ENCODE measurements at places on chromosomes 3 and 15.

GRCh38 chr3:32646761-32647160 lies 38.2 kb upstream of the CNOT10 start:
- DNase-seq, result no peak

DNA sequence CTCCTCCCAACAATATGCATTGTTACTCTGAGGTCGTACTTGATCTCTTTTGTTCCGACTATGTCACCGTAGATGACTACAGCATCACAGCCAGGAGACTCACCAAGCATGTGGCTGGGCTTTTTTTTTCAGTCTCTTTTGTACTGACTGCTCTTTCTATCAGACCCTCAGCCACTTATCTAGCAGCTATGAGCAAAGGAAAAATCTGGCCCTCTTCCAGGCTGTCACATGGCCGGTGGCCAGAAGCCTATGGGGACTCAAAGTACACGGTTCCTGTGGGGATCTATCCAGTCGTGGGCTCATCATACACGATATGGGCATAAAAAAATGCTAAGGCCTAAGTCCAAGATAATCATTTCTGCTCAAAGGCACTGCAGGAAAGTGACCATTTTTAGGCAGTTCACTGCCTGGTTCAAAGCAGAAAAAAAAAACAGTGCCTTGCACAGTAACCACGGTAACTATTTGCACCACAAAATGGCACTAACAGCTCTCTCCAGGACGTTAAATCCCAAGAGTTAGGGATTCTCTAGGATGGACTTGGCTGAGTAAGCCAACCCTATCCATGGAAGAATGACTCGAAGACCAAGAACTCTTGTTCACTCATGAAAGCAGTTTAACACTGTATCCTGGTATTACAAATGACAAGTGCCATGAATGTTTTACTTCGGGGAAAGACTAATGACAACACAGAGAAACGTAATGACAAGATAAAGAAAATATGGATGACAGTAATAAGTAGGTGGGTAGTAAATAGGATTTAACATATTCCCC lies 50.3 kb downstream of the SHQ1 start:
- peak; percentile 71 for DNase-seq

GRCh38 chr3:190101320-190102011 lies 19.2 kb downstream of the P3H2 start:
- DNase-seq, result no peak

DNA sequence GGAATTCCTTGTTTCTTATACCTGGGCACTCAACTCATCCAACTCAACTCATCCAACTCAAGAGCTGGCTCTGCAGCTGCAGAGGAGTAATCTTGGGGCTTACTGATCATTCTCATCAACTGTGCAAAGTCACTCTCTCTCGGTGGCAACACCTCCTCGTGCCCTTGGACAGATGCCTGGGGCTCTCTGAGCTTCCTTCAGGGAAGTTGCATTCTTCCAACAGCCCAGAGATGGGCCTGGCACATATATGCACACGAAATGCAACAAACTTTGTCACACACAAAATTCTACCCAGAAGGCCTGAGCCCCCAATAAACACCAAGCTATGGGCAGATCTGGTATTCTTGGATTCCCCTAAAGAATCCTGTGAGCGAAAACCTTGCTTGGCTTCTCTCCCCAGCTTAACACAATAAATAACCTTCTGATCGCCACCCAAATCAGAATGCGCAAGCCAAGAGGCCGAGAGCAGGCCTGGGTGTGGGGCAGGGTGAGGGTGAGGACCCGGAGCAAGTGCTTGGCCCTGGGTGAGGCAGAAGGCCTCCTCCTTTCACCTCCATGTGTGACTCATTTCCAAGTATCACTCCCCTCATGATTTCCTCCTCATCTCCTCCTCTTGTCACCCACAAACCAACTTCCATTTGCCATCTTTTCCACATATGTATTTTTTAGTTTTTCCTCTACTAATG lies 15.4 kb downstream of the TGM5 start:
- no peak for DNase-seq

- no peak for DNase-seq
Measured at GRCh38 chr3:177060492-177060891, 136.8 kb downstream of the TBL1XR1 start.

DNA sequence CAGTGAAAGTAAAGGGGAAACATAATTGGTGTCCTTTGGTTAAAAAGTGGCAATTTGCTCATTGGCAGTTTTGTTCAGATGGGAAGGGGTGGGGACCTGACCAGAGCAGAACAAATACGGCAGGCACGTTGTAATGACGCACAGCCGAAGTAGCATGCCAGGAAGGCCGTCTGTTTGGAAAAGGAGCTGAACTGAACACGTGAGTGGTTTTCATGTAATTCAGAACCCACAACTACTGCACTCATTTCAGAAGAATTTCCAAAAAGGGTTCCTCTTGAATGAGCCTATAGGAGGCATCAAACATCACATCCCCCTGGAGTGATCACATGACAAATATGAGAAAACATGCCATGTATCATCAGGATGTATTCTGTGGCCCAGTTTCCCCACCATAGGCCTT lies 42.9 kb upstream of the LMCD1 start:
- DNase-seq, result no peak

DNA sequence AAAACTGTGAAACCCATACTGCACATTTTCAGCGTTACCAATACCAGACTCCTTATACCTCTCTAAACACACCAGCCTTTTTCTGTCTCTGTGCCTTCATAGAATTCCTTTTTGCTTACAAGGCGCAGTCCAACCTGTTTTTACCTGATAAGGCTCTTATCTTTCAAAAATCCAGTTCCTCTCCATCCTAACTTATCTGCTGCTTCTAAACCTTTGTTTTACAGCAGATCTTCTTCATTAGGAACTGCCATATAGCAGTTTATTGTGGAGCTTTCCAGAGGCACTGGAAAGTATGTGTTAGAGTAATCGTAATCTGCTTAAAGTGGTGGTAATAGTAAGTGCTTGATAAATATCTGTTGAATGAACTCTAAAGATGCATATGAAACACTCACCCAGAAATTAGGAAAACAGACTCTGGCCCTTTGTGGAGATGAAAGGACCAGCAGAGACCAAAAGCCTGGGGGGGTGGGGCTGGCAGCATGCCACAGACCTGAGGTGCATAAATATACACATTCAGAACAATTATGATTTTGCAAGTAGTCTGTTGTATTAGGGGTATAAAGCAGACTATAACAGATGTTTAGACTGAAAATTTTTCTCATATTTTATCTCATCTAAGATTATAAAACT lies 29.3 kb downstream of the PPP2R3A start:
- peak; percentile 32 for DNase-seq

DNA sequence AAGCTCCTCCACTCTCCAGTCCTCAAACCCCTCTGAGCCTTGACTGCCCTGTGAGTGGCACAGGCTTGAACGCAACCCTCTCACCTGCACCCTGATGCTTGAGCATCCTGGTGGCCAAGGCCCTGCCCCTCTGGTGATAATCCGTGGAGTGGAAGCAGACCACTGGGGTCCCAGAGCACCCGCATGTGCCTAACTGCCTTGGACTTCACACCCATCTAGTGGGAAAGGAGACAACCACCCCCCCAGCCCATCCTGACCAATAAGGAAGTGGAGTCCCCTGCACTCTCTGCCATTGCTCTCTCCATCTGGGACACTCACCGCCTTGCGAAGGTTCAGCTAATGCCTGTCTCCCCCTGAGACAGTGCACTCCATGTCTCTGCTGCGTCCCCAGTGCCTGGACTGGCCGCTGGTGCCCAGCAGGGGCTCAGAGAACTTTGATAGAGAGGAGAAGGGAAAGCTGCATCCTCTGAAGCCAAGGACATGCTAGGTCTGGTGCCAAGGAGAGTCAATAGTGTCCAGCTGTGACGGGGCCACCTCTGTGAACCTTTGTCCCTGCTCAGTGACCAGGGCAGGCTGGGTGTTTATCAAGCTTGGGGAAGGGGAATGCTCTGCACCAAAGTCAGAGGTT lies 3.4 kb downstream of the KLF15 start:
- no peak for DNase-seq

GRCh38 chr3:39911465-39912309 lies 102.3 kb downstream of the MYRIP start:
- no peak for DNase-seq

DNA sequence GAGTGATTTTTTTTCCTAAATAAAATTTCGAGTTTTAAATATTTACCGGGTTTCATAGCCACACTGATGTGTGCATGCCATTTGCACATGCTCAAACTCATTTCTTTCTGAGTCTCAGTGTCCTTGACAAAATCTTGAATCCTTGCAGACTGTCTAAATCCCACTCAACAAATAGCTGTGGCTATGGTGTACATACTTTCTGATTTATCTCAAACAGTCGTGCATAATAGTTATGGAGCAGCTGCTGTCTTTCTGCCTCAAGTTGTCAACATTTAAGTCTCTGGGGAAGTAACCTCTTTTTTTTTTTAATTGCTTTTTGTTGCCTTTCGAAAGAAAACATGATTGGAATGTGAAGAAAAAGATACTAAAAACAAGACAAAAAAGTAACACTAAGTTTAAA lies 52.8 kb upstream of the UTS2B start:
- DNase-seq, result no peak

DNA sequence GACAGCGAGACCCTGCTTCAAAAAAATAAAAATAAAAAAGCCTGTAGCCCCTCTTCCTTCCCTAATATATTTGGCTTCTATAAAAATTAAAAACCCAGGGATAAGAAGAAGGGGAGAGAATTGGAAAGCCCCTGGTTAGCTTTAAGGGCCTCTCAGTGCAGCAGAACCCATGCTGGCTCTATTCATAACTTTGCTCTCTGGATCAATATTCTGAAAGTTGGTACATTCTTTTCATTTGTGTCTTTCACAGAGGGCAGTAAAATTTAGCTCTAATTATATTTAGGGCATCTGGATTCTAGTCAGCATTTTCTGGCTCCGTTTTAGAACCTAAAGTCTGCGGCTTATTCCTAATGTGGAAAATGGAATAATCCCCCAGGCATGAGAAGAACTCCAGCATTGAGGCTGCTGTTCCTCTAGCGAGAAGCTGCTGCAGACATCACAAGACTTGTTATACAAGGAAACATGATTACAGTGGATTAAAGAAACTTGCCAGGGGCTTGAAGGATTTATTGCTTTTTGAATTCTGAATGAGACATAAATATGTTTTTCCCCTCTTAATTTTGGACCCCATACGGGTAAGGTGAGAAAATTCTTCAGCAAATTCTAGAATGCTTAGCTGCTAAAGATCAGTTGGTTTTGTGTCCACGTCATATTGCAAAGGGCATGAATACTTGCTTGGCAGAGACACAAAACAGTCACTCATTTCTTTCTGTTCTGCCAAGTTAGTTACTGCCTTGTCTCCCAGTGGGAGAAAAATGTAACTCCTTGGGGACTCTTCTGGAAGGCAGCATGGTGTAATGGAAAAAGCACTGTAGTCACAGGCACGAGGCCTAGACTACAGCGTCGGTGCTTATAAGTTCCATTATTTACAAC lies 177.7 kb downstream of the VGLL4 start:
- no peak for DNase-seq

- peak; percentile 11 for DNase-seq
Measured at GRCh38 chr3:195068084-195069080, 202.6 kb downstream of the XXYLT1 start.

GRCh38 chr3:37074178-37074577 lies 80.9 kb downstream of the MLH1 start:
- no peak for DNase-seq

DNA sequence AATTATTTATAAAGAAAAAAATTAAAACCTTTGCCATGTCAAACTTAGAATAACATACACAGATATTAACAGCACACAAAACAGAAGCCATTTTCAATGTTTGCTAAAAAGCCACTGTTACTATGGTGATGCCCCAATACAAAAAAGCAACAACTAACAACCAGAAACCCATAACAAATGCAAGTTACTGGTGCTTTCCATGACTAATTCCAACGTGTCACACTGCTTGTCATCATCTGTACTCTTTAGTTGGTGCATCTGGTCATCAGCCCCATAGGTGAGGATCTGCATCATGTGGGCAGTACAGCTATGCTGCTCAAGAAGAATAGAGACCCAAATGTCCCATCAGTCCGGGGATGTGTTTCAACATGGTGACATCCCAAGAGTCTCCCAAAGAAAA lies 52.8 kb downstream of the ATP8B4 start:
- DNase-seq, result no peak

Data from NCI-H1417 (cell line).